ENCODE measurements at places on chromosomes 1 and 21.

DNA sequence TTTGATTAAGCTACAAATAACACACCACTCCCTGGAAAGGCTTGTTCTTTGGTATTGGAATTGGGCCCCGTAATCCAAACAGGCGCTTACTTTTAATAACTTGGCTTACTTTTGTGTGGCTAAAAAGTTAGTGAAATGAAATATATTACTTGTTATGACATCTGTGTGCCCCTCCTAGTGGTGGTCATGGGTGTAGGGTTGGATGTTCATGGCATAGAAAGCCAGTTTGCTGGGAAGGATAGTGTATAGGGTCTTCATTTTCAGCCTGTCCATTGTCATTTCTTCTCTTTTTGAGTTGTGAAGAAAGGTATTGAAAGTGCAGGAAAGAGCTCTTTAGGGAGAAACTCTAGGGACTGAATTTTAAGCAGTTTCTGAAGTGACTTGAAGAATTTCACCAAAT lies 5.9 kb downstream of the CDC14A start:
- no peak for DNase-seq

DNA sequence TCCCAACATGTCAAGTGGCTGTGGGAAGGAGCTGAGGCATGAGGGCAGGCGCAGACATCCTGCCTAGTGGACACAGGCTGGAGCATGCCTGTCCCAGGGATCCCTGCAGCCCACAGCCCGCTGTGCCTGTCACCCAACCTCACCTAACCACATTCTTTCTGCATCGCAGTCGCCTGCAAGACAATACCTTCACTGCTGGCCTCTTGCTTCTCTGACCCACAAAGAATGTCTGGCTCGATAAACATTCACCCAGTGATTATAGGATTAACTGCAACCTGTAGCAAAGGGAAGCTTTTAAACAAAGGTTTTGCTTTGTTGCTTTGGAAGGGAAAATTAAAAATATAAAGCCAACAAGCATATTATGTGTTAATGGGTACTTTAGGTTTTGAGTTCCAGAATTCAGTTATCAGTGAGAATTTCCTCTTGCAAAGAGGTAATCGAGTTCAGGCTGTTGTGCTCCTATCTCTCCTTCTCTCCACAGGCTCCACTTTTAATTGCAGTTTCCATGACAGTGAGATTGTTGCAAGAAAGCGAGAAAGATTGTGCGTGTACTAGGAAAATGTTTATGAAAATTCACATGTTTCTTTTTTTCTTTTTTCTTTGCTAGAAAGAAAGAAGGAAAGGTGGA lies 40.0 kb upstream of the ZNF648 start:
- DNase-seq = no peak

DNA sequence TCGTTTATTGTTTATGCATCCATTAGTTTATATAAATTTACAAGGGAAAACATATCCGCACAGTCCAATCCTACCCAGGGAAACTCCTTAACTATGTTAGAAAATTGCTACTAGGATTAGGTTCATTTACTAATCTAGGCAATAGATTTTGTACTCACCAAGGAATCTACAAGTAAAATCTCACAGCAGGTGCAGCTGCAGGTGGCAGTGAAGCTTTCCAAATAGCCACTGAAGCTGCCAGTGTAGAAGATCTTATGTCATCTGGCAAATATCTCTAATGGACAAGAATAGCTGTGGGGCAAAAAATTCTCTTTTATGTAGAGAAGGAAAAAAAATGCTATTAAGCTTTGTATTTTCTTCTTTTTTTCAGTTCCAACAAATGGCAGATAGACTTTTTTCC lies 963.4 kb upstream of the ADGRL4 start:
- DNase-seq = no peak

DNA sequence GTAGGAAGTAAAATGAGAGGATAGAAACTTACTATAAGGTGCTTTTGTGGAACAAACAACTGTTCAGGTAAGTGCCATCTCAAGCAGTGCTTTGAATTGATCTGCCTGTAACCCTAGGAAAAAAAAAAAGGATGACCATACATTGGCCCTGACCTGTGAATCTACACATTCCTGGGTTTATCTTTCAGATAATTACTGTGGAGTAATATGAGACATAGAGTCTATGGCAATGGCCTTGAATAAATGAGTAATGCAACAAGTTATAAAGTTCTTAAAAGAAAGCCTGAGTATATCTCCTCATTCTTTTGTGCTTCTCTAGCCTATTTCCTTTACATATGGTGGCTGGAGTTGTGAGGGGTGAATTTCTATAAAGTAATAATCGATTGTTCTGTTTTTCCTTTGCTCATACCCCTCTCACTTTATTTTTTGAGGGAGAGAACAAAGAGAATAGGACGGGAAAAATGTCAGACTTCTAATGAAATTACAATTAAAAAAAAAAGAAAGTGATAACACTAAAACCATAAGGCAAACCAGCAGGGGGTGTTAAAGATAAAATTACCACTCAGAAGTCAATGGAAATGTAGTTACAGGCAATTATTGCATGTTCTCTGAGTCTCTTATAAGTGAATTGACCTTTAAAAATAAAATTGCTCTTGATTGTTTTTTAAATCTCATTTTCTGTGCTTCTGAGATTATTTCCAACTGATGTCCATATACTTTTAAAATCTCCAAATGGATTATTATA lies 12.4 kb upstream of the ATP1A1 start:
- no peak for DNase-seq
